ENCODE measurements at places on chromosomes 1 and 21.

GRCh38 chr1:90824551-90824950, 107.4 kb upstream of the BARHL2 start:
- no peak for DNase-seq

- DNase-seq: no peak
Measured at GRCh38 chr1:91783423-91784170, 102.4 kb downstream of the TGFBR3 start.

- no peak for DNase-seq
Measured at GRCh38 chr1:65471213-65471833, 50.9 kb downstream of the LEPR start.

DNA sequence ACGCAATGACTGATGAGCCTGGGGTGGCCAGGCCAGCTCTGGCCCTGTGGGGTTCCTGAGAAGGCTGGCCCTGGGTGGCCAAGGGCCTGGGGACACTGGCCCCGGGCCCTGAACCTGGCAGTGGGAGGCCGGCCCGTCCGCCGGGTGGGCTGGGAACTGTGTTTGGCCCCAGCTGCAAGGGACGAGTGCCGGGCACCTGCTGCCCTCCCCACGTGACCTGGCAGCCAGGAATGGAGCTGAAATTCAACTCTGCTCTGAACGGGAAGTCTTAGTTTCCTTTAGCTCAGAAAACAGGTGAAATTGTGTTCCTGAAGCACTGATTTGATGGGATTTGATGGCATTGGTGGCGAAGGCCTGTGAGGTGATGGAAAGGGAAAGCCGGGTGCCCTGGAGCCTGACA, 8.2 kb upstream of the TTLL10 start:
- no peak for DNase-seq

DNA sequence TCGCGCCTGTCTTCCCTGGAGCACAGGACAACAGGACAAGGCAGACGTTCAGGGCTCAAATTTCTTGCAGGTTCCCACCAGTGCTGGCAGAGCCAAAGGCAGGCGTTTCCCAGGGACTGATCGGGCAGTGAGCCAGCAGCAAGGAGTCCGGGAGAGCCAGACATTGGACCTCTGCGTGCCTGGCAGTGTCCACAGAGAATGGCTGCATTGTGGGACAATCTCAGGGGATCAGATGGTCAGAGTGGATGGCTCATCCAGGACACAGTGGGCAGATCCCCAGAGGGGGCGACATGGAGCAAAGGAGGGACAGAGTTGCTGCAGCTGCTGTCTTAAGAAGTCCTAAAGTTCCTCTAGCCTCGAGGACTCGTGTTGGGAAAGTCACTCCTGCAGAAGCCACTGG, 4.6 kb downstream of the TMEM63A start:
- DNase-seq: peak; percentile 30

DNA sequence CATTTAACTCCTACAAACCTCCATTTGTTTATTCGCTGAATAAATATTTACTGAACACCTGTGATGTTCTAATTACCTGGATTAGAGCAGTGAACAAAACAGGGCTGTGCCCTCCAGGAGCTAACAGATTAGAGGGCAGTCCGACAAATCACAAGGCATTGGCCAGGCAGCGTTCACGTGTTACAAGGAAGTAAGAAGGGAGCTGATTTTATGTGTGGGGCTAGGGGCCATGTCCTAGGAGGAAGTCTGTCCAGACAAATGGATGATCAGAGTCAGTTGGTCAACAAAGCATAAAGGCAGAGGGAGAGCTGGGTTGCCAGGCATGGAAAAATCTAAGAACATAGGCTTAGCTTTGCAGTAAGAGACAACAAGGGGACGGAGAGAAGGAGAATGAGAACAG, 57.3 kb upstream of the BACE2 start:
- no peak for DNase-seq

GRCh38 chr1:218139761-218140160, 145.3 kb upstream of the RRP15 start:
- DNase-seq: peak; percentile 53

DNA sequence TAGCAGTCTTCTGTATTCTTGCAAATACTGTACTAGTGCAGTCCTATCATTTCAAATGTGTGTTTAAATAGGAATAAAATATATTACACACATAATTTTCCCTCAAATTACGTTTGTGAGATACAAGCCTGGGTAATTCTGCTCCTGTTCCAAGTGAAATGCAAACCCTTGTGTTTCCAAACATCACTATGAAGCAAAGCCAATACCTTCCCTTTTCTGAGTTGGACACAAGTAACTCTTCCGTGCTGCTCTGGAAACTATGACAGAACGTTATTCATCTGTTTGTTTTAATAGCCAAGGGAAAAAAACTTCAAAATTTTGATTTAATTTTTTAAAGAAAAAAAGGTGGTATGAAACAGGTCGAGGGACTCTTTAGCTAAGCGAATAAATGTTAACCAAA, 73.7 kb upstream of the UBE2U start:
- DNase-seq: no peak

GRCh38 chr1:231160895-231161666, 777 bp upstream of the TRIM67 start:
- no peak for DNase-seq

GRCh38 chr1:51666478-51666877, 49.6 kb downstream of the OSBPL9 start:
- DNase-seq: no peak

- no peak for DNase-seq
Measured at GRCh38 chr21:42392731-42393442, 3.0 kb downstream of the TMPRSS3 start.

GRCh38 chr1:82465024-82465423, 664.3 kb downstream of the ADGRL2 start:
- no peak for DNase-seq

GRCh38 chr1:247441606-247442005, 16.3 kb downstream of the OR2B11 start:
- no peak for DNase-seq

- no peak for DNase-seq
Measured at GRCh38 chr1:154906621-154907081, 29.9 kb downstream of the PMVK start.

DNA sequence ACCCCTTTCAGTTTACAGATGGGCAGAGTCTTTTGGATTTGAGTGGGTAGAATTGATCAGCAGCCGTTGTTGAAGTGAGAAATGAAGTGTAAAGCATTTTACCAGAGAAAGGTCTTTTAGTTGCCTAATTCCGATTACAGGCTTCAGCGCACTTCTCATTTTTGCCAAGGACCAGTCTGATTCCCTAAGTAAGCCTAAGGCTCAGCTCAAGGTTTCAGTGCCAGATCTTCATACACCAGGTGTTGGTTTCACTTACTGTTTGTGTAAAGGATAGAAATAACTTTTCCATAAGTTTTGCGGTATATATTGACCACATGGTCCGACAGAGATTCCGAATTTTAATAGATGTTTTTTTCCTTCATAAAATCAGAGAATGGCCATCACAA, 83.9 kb upstream of the BMP8A start:
- DNase-seq: no peak

DNA sequence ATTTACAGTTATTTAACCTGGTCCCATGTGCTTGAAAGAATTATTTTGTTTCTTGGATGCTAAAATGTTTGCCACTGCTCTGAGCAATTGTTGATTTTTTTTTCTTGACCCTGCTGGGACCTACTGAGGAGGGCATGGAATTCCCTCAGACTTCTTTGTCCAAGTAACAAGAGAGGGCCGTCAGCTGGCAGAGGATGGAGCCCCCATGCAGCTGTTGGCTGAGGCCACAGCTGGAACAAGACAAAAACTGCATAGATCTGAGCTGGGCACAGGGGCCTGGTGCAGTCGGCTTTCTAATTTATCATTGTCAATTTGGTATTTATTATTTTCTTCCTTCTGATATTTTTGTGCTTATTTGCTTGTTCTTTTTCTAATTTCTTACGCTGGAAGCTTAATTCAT, 39.6 kb upstream of the ABCG1 start:
- DNase-seq: no peak

DNA sequence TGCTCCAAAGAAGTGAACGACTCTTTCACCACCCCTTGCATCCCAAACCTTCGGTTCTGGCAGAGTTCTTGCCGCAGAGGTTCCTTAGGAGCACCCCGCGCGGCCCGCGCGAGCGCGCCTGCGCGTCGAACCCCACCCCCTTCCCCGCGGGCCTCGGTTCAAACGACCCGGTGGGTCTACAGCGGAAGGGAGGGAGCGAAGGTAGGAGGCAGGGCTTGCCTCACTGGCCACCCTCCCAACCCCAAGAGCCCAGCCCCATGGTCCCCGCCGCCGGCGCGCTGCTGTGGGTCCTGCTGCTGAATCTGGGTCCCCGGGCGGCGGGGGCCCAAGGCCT, at the start of gene C1orf56:
Gene C1orf56, plus strand, starts transcription at position 161 of the 334 bp plus-strand sequence. Its CDS starts 97 bp downstream, at position 258.
- DNase-seq: peak; percentile 57

DNA sequence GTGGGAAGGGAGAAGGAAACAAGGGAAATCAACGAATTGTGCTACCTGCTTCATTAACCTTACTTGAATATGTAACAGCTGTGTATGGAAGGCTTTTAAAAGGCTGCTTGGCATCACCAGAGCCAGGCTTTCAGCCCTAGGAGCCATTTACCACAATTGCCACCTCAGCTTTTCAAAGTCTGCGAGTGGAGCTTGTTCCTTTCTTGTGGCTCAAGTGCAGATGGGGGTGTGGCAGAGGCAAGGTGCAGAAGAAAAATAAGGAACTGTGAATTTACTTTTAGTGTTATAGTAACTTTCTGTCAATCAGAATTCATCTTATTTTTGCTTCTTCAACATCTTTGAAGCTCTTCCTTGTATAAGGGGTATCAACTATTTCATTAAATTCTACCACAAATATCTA, 17.6 kb downstream of the CLCA2 start:
- no peak for DNase-seq

GRCh38 chr1:204151552-204152309, at the start of gene ETNK2:
TSS of gene ETNK2 (minus strand) at chr1:204152044. CDS start at chr1:204151852, 192 bp downstream.
- DNase-seq: peak; percentile 45
